Bronchial smooth muscle cell (primary cell): ENCODE measurements at places on chromosomes 4 and X. TPM values are rescaled to one million over a fixed set of nuclear protein-coding genes. Genes with fewer than 3 reads are reported as not detected.

The HERC5 gene
- 1.9 and 5.6 TPM in 2 replicates for total RNA-seq

The DGAT2L6 gene
- not detected in 2 replicates for total RNA-seq

The FOXO4 gene
- total RNA-seq, result 4.1 and 8.1 TPM in 2 replicates

The MAMLD1 gene
- 0.17 and 0.32 TPM in 2 replicates for total RNA-seq

The CT83 gene
- not detected in 2 replicates for total RNA-seq

The ALB gene
- total RNA-seq, result under 0.01 TPM in 1 of 2 replicates, not detected in the other

The PABPC5 gene
- total RNA-seq, result 1.6 and 2.7 TPM in 2 replicates

The UGT8 gene
- not detected in 2 replicates for total RNA-seq

The GPR143 gene
- total RNA-seq, result not detected in 2 replicates

The CSAG1 gene
- total RNA-seq, result not detected in 2 replicates

The IL21 gene
- not detected in 2 replicates for total RNA-seq

The CFP gene
- 0.17 and 0.47 TPM in 2 replicates for total RNA-seq

The IL1RAPL2 gene
- total RNA-seq, result 1.1 TPM in 1 of 2 replicates, not detected in the other

The MGAT4D gene
- total RNA-seq, result not detected in 2 replicates

The NDST4 gene
- not detected in 2 replicates for total RNA-seq

The PCDH19 gene
- total RNA-seq, result under 0.01 TPM in 1 of 2 replicates, not detected in the other

The SSX2 gene
- total RNA-seq, result not detected in 2 replicates

The DUX4 gene
- not detected in 2 replicates for total RNA-seq

The WDR44 gene
- total RNA-seq, result 6.3 and 9.0 TPM in 2 replicates
